Naive thymus-derived CD8-positive, alpha-beta T cell (primary cell): ENCODE measurements at places on chromosomes 3 and 15. TPM values are rescaled to one million over a fixed set of nuclear protein-coding genes. Genes with fewer than 3 reads are reported as not detected.

Gene GABRB3
- not detected for total RNA-seq

Gene OR5AC2
- total RNA-seq = not detected

Gene ADAMTS17
- total RNA-seq = 2.4 TPM

Gene ADGRG7
- total RNA-seq = not detected

Gene EEF1AKMT4
- total RNA-seq = 1.4 TPM

Gene ECE2
- total RNA-seq = not detected

Gene GABRR3
- not detected for total RNA-seq

Gene POLQ
- total RNA-seq = 0.23 TPM

Gene ALS2CL
- 10.2 TPM for total RNA-seq

Gene SSR3
- total RNA-seq = 68.7 TPM

Gene CFAP100
- not detected for total RNA-seq

Gene CHRNA3
- total RNA-seq = not detected

Gene NR1I2
- total RNA-seq = 0.86 TPM

Gene MESP1
- 0.26 TPM for total RNA-seq

Gene GOLGA8R
- 5.8 TPM for total RNA-seq

Gene INKA1
- 4.4 TPM for total RNA-seq

Gene RTP3
- not detected for total RNA-seq

Gene ATP13A5
- not detected for total RNA-seq

Gene ALDH1L1
- total RNA-seq = not detected

Gene TNFAIP8L3
- not detected for total RNA-seq

Gene RBMS3
- not detected for total RNA-seq

Gene PLAAT1
- not detected for total RNA-seq

Gene SLC12A1
- not detected for total RNA-seq

Gene CYP1A2
- not detected for total RNA-seq

Gene UROC1
- total RNA-seq = 0.10 TPM

Gene UMPS
- 26.8 TPM for total RNA-seq

Gene TGFBR2
- 260 TPM for total RNA-seq

Gene FEZF2
- not detected for total RNA-seq

Gene SLC6A20
- total RNA-seq = not detected

Gene DISP2
- total RNA-seq = 0.52 TPM

Gene COL6A6
- total RNA-seq = not detected

Gene GNAT1
- not detected for total RNA-seq

Gene THBS1
- 6.5 TPM for total RNA-seq

Gene NR2E3
- total RNA-seq = not detected

Gene GPR87
- not detected for total RNA-seq

Gene SPTSSB
- total RNA-seq = not detected

Gene ACKR2
- 0.85 TPM for total RNA-seq
